ENCODE measurements at places on chromosomes 3 and 15.
A peak's percentile ranks its signal among the peaks of the same experiment; 100 is the strongest.

DNA sequence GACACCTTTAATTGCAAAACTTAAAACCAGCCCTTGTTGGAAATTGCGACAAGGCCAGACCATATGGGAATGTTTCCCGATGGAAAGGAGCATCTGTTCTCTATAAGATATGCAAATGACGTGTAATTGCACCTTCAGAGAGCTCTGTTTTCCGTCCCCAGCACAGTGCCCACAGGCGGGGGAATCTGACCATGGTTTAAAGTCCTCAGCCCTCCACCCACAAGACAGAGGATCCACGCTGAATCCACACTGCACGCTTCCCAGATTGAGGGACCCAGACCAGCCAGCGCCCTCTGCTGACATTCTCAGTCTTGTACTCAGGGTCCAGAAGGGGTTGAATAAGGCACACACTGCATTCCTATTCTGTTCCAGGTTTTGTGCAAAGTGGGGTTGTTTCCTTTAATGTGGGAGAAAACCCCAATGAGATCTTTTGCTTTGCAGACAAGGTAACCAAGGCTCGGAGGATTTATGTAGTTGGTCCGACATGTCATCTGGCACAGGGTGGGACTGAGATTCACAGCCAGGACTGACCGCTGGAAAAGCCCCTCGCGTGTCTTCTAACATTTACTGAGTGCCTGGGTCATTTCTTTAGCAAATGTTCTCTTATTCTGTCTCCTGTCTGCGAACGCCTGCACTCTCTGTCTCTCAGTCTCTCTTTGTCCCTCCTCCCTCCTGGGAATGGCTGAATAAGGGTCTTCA, 36.8 kb upstream of the KLHL25 start:
- peak; percentile 37 for DNase-seq
- H3K27me3 ChIP-seq, result no peaks in the 10 kb centered on the region
- no peak overlapping the region for H3K27ac ChIP-seq
- no peaks in the 10 kb centered on the region for H3K4me1 ChIP-seq
- H3K36me3 ChIP-seq, result no peaks in the 10 kb centered on the region
- H3K4me3 ChIP-seq, result no peak overlapping the region

DNA sequence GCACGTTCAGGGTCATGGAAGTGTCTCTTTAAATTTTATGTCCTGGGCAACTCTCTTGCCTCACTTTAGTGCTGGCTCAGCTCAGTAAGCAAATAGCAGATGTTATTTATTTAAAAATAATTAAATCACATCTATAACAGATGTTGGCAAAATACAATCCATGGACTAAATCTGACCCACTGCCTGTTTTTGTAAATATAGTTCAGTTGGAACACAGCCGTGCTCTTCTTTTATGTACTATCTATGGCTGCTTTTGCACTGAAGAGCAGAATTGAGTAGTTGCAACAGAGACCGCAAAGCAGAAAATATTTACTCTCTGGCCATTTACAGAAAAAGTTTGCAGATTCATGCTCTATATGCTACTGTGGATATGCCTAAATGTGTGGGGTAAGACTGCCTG, 79.2 kb downstream of the SAMMSON start:
- no peaks in the 10 kb centered on the region for H3K36me3 ChIP-seq
- no peaks in the 10 kb centered on the region for H3K27me3 ChIP-seq
- no peak for DNase-seq
- H3K4me1 ChIP-seq, result no peaks in the 10 kb centered on the region
- H3K4me3 ChIP-seq, result no peak overlapping the region
- H3K27ac ChIP-seq, result no peak overlapping the region

GRCh38 chr3:68173012-68173634, 518.7 kb upstream of the SUCLG2 start:
- no peak overlapping the region for H3K27ac ChIP-seq
- H3K4me3 ChIP-seq, result no peak overlapping the region
- no peaks in the 10 kb centered on the region for H3K27me3 ChIP-seq
- H3K36me3 ChIP-seq, result no peaks in the 10 kb centered on the region
- no peaks in the 10 kb centered on the region for H3K4me1 ChIP-seq

DNA sequence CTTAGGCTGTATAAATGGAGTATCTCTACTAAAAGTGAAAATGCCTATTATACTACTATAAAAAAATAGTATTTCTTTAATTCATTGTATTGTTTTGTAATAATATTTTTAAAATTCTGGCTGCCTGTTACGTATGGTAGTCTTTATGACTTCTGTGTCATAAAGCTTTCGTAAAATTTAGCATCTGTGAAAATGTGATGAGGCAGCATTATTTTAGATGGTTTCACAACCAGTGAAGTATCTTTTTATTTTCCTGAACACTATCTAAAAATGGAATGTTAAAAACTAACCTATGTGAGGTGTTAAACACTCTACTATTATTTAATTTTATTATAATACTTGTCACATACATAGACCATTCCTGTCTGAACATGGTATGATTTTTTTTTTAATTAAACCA, 46.2 kb downstream of the LRCH3 start:
- H3K27me3 ChIP-seq, result no peaks in the 10 kb centered on the region
- no peak for DNase-seq
- H3K36me3 ChIP-seq, result peaks cover 14% of the 10 kb centered on the region
- H3K4me1 ChIP-seq, result no peaks in the 10 kb centered on the region
- no peak overlapping the region for H3K4me3 ChIP-seq

GRCh38 chr3:18410205-18410604, 14.9 kb downstream of the SATB1 start:
- H3K27me3 ChIP-seq, result peaks cover 24% of the 10 kb centered on the region
- no peak for DNase-seq
- H3K4me3 ChIP-seq, result no peak overlapping the region
- H3K36me3 ChIP-seq, result no peaks in the 10 kb centered on the region
- H3K27ac ChIP-seq, result no peak overlapping the region
- no peaks in the 10 kb centered on the region for H3K4me1 ChIP-seq

- H3K4me3 ChIP-seq, result no peak overlapping the region
- H3K27me3 ChIP-seq, result no peaks in the 10 kb centered on the region
- H3K36me3 ChIP-seq, result no peaks in the 10 kb centered on the region
- peaks cover 11% of the 10 kb centered on the region for H3K4me1 ChIP-seq
- peak; percentile 16 for DNase-seq
Observed at GRCh38 chr15:49215768-49216739, 46.0 kb downstream of the GALK2 start.

DNA sequence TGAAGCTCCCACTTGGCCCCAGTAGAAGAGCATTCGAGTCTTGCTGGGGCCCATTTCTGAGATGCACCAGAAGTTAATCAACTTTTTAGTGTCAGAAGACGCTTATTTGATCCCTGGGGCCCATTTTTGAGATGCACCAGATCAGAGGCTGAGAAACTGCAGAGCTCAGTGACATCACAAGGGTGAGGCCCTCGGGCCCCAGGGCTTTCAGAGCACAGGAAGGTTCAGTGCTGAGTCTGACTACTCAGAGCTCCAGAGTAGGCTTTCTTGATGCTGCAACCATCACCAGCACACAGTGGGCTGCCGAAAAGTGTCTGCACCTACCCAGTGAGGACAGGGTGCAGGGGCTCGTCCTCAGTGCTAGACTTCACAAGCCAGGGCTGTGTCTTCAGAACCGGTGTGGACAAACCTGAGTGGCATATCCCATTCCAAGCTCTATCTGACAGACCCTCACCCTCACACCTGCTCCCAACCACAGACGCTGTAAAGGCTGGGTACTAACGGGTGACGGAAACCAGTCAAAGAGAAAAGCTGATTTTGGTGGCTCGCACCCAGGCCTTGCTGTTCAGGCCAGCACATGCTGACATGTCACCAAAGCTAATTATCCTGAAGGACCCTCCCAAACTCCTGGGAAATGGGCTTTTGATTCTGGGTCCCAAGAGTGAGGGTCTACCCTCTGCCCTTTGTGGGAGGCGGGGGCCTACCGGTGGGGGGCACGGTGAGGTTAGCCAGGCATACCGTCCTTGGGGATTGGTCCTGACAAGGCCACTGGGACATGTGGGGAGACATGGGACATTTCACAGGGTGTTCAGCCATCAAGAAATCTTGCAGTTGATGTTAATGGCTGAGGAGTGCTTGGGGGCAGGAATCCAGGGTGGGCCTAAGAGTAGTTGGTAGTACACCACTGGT, 83.0 kb downstream of the PDCD6IP start:
- H3K36me3 ChIP-seq, result no peaks in the 10 kb centered on the region
- H3K4me3 ChIP-seq, result no peak overlapping the region
- DNase-seq, result no peak
- H3K27ac ChIP-seq, result no peak overlapping the region

DNA sequence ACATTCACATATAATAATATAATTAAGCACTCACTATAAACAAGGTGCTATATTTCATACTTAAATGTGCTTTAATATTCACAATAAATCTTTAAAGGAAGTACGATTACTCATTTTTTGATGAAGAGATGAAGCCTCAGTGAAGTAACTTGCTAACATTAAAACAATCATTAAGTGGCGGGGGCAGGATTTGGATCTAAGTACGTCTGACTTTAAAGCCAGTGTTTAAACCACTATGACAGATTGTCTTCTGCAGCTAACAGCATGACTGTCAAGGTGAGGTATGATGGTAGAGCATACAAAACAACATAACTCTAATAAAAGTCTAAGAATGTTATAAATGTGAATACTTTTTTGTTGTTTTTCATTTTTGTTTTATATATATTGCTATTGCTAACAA, 862.1 kb downstream of the ROBO1 start:
- no peaks in the 10 kb centered on the region for H3K27me3 ChIP-seq
- no peak overlapping the region for H3K27ac ChIP-seq
- H3K36me3 ChIP-seq, result no peaks in the 10 kb centered on the region
- no peaks in the 10 kb centered on the region for H3K4me1 ChIP-seq
- H3K4me3 ChIP-seq, result no peak overlapping the region
- DNase-seq, result no peak

DNA sequence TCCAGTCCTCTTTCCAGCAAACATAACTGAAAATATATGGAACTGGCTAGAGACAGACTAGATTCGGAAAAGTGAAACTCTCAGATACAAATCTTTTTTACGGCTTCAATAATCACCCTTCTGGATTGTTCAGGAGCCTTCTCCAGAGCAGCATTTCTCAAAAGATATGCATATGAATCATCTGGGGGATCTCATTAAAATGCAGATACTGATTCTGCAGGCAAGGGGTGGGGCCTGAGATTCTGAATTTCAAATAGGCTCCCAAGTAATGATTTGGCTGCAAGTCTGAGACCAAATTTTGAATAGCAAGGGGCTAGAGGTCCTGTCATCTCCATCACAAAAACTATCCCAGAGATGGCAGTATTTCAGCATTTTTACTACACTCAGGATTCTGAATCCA, 165.4 kb downstream of the CTNNB1 start:
- no peak for DNase-seq
- H3K36me3 ChIP-seq, result no peaks in the 10 kb centered on the region

GRCh38 chr3:73787620-73788019, 162.9 kb upstream of the PDZRN3 start:
- no peak overlapping the region for H3K27ac ChIP-seq
- H3K27me3 ChIP-seq, result no peaks in the 10 kb centered on the region
- no peak for DNase-seq
- H3K36me3 ChIP-seq, result no peaks in the 10 kb centered on the region
- H3K4me3 ChIP-seq, result no peak overlapping the region

GRCh38 chr3:123122525-123123315, 55.9 kb downstream of the PDIA5 start:
- peaks cover 34% of the 10 kb centered on the region for H3K36me3 ChIP-seq
- no peak overlapping the region for H3K27ac ChIP-seq
- no peak for DNase-seq

GRCh38 chr3:169085827-169086226, 577.7 kb downstream of the MECOM start:
- no peaks in the 10 kb centered on the region for H3K27me3 ChIP-seq
- no peak for DNase-seq
- no peaks in the 10 kb centered on the region for H3K4me1 ChIP-seq
- H3K4me3 ChIP-seq, result no peak overlapping the region
- H3K27ac ChIP-seq, result no peak overlapping the region
- no peaks in the 10 kb centered on the region for H3K36me3 ChIP-seq

DNA sequence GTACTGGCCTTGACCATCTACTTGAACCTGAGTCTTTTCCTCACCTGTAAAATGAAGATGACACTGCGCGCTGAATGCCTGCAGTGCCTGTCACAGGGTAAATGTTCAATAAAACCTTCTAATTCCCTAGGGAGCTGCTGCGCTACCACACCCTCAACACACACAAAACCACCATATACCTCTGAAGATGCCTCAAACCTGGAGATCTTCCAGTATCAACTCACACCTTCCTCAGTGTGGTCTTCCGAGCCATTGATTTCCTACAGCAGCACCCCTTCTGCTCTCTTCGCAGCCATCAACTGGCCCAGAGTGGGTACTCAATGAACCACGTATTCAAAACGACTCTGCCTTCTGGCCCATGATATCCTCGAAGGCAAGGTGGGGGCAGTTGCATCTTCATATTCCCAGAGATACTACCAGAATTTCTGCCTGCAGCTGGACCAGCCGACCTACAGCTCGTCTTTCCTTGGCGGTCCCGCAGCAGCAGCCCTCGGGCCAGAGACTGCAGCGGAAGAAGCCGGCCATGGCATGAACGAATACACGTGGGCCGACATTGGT, 695 bp downstream of the RPL32 start:
- peaks cover 18% of the 10 kb centered on the region for H3K4me1 ChIP-seq
- no peak for DNase-seq
- peak overlapping the region; percentile 93 for H3K27ac ChIP-seq

GRCh38 chr3:108225221-108225620, 3.0 kb upstream of the IFT57 start:
- no peaks in the 10 kb centered on the region for H3K36me3 ChIP-seq
- peaks cover 21% of the 10 kb centered on the region for H3K4me1 ChIP-seq
- DNase-seq, result no peak
- no peak overlapping the region for H3K4me3 ChIP-seq
- no peaks in the 10 kb centered on the region for H3K27me3 ChIP-seq

- no peak for DNase-seq
- no peak overlapping the region for H3K27ac ChIP-seq
- no peaks in the 10 kb centered on the region for H3K36me3 ChIP-seq
- H3K4me3 ChIP-seq, result no peak overlapping the region
Observed at GRCh38 chr15:74227968-74228722, 8.0 kb upstream of the CCDC33 start.

- H3K4me3 ChIP-seq, result no peak overlapping the region
- H3K27me3 ChIP-seq, result 0 out of 2 replicates have a peak, but pooled peaks cover 3% of the 10 kb centered on the region
- no peak overlapping the region for H3K27ac ChIP-seq
- no peaks in the 10 kb centered on the region for H3K36me3 ChIP-seq
Observed at GRCh38 chr15:53716909-53717876, 42.3 kb downstream of the WDR72 start.

- H3K36me3 ChIP-seq, result no peaks in the 10 kb centered on the region
- no peak overlapping the region for H3K27ac ChIP-seq
- no peak overlapping the region for H3K4me3 ChIP-seq
- H3K4me1 ChIP-seq, result 0 out of 2 replicates have a peak, but pooled peaks cover 6% of the 10 kb centered on the region
- DNase-seq, result no peak
Observed at GRCh38 chr3:106518516-106518915, 649.7 kb upstream of the CBLB start.

DNA sequence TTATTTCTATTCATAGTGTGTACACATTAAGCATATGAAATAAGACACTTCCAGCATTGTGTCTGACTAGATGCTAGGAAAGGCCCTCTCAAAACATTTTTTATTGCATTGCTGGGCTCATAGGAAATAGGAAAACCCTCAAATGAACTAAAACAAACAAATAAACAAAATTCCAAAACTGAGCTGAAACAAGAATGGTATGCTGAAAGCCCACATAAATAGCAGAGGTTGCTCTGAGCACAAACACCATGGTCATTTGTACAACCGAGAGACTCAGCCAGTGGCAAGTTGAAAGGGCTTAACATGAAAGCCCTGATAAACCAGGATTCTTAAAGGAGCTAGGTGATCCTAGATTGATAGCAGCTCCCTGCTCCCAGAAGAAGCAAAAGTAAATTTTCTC, 310.0 kb upstream of the WNT5A start:
- no peaks in the 10 kb centered on the region for H3K27me3 ChIP-seq
- H3K4me1 ChIP-seq, result no peaks in the 10 kb centered on the region
- no peak for DNase-seq
- no peak overlapping the region for H3K4me3 ChIP-seq
- no peak overlapping the region for H3K27ac ChIP-seq

Data from HCT116 (cell line).